Liver (tissue), 10 donors: ENCODE measurements at places on chromosomes 6 and 20.

DNA sequence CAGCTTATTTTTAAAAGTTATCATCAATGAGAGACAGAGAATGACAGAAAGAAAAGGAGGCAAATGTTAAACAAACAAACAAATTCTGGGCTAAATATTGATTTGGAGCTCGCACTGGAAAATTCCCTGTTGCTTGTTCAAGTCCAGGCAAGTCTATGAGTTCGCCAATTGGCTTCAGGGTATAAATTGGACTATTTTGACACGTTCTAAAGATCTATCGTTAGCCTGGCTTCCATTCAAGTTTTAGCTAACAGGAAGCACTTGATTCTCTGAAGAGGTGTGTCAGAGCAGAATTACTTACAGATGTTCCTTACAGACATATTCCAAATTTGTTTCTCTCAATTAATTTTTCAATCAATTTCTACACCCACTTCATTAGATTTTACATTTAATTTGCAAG, 15.8 kb upstream of the RFPL4B start:
- no peak for DNase-seq

DNA sequence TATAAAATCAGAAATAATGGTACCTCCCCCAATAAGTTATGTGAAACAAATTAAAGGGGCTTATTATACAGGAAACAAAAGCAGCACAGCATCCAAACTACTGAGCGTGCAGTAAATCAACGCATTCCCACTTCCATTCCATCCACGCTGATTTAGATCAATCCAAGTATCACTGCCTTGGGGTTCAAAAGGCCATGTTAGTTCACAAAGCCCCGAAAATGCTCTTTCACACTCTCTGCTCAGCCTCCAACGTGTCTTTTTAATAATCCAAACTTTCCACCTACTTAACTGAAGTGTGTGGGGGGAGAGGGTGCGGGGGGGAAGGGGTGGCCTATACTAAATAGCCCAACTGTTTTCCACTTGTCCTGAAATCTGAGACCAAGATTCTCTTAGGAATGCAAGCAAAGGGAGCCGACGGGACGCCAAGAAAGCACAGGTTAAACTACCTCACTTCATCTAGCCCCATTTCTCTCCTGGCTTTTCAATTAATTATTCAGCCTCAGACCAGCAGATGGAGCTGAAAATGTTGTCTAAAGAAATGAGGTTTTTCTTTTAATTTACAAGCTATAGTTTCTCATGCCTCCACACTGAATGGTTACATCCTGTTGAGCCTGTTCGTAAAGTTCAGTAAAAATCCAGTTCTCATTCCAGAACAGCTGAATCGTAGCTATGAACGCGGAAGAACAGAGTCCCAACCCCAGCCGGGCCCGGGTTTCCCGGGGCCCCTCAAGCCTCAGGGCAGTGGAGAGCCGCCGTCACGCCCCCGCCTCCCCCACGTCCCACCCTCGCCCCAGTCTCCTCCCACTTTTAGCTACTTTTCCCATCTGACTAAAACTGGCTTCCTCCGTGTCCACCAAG, 1.0 kb upstream of the NXT1 start:
- peak; percentile 78 for DNase-seq

- DNase-seq, result no peak
These were observed 63.8 kb downstream of the UBR2 start for GRCh38 chr6:42627674-42628073.

DNA sequence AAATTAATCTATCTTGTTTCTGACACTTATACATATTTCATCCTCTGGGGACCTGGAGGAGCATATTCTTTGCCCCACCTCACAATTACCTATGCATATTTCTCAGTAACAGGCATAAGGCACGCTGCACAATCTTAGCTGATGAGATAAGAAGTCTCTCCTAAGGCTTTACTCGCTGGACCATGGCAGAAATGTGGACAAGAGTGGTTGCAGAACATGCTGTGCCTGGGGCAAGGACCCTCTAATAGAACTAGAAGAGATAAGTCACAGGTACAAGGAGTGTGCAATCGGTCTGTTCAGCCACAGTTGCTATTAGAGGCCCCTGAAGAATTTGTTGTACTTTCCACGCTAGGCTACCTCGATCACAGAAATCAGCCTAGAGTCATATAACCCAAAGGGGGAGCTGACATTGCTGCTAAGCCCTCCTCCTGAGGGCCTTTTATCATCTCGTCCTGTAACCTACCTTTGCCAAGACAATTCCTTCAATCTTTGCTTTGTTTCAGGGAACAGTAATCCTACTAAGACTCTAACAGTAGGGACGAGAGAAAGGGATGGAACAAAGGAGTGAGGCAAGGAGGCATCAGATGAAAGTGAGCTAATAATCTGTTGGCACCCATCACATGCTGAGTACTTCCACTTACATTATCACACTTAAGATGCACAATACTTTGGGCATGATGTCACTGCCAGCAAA, 16.1 kb upstream of the DEFB129 start:
- no peak for DNase-seq

DNA sequence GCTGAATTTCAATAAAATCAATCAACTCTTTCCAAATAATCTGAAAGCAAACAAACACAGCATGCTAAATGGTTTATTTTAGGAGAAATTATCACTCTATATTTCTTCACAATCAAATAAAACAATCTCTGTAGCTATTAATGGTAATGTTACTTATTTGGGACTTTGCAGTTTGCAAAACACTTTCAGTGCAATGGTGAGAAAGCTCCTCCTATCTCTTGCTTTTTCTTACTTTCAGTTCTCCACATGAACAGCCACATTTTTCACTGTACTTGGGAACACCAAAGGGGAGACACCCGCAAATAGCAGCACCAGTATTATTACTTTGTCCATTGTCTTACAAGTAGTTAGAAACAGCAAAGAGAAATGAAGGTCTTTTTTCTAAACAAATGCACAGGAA, 92.4 kb downstream of the DST start:
- no peak for DNase-seq

- DNase-seq, result no peak
These were observed 9.9 kb upstream of the C6orf141 start for GRCh38 chr6:49540614-49541013.

DNA sequence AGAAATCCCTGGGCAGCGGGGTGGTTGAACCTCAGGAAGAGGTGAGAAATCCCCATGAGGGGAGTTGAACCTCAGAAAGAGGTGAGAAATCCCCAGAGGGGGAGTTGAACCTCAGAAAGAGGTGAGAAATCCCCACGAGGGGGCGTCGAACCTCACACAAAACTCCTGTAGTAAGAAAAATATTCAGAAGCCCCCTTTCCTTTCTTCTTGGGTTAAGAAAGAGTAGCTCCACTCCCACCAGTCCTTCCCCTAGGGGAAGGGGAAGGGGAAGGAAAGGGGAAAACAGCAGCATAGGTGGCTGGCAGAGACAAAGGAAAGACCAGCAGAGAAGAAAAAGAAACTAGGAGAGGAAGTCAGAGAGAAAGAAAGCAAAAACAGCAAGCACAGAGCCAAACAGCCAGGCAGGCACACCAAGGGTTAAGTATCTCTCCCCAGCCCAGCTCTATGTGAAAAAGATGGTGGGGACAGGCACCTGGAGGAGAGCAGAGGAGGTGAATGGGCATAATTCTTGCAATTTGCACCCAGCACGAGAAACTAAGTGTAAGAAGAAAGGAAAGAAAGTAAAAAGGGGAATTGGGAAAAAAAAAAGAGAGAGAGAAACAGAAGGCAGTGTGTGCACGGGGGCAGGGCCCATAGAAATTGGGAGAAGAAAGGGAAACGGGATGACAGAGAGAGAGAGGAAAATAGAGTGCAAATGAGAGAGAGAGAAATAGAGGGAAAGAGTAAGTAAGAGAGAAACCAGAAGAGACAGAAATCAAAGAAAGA, 88.2 kb downstream of the PLG start:
- no peak for DNase-seq

DNA sequence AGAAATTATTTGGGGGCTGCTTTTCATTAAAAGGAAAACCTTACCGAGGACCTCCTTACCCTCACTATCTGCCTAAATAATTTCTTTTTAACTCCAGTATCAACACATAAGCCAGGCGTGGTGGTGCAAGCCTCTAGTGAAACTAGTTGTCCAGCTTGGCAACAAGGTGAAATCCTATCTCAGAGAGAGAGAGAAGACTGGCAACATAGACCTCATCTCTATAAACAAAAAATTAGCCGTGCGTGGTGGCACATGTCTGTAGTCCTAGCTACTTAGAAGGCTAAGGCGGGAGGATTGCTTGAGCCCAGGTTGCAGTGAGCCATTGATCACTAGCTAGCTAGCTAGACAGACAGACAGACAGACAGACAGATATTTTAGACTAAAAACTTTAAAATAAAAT, 92.5 kb downstream of the ARMC2 start:
- no peak for DNase-seq

GRCh38 chr6:53532061-53532797, 12.7 kb downstream of the GCLC start:
- peak; percentile 61 for DNase-seq

DNA sequence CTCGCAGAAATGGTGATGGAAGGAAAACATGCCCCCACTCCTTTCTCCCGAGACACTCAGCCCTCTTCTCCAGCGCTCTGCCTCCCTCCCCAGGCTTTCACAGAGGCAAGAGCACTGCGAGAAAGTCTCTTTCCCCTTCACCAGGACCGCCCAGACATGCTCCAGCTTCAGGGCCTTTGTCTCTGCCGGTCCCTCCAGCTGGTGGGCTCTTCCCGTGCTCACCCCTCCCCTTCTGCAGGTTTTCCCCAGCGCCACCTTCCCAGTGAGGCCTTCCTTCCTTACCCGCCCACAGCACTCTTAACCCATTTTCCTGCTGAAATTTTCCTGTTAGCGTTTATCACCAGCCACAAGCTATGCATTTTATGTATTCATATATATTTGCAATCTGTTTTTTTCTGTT, 86.2 kb downstream of the TFAP2C start:
- no peak for DNase-seq

DNA sequence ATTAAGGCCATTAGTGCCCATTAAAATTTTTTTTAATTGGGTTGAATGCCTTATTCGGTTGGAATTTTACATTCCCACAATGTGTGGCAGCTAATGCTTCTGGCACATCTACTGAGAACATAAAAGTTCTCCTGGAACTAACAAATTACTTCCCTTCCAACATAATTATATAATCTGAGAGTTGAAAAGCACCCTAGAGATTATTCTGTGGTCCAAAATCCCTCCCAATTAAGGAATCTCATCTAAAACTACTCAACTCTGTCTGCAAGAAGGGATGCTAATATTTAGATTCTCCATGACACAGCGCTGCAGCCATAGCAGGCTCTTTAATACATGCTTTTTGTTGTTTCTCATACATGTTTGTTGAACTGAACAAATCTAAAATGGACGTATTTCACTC, 4.0 kb downstream of the NUDT3 start:
- no peak for DNase-seq

GRCh38 chr6:24760210-24760609, 14.5 kb upstream of the GMNN start:
- DNase-seq, result no peak

DNA sequence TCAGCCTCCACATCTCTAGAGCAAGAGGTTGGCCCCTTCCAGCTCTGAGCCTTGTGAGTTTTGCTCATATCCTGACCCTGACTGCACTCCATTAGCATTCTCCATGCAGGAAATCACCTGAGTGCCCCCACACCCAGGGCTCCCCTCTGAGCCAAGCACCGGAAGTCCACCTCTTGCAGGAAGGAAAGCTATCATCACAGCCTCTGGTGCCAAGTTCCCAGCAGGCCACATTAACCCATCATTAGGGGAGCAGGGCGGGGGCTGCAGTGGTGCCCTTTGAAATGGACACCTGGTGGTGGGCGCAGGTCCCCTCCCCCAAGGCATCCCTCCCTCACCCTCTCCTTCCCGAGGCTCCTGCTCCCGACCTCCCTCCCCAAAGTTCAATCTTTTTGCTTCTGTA, 16.1 kb downstream of the GRM4 start:
- no peak for DNase-seq

GRCh38 chr6:11426571-11426970, 111.0 kb upstream of the TMEM170B start:
- no peak for DNase-seq

DNA sequence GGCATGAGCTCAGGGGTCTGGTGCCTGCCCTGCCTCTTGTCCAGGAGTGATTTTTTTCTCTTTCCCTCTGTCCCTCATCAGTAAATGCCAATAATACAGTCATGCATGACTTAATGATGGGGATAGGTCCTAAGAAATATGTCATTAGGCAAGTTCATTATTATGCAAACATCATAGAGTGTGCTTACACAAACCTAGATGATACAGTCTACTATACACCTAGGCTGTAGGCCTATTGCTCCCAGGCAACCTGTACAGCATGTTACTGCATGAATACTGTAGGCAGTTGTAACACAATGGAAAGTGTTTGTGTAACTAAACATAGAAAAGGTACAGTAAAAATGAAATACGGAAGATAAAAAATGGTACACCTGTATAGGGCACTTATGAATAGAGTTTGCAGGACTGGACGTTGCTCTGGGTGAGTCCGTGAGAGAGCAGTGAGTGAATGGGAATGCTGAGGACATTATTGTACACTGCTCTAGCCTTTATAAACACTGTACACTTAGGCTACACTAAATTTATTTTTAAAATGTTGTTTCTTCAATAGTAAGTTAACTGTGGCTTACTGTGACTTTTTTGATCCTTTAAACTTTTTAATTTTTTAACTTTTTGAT, 22.1 kb downstream of the PBOV1 start:
- no peak for DNase-seq

DNA sequence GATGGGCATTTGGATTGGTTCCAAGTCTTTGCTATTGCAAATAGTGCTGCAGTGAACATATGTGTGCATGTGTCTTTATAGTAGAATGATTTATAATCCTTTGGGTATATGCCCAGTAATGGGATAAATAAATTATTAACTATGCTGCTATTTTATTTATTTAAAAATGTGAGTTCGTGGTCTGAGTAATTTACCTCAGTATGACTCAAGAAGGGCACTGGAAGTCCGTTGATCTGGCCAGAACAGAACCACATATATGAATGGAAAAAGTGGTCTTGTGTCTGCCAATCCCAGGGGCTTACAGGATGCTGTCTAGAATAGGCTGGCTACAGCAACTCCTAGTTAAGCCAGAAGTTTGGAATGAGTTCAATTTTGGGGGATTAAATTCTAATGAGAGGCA, 27.6 kb upstream of the HLA-C start:
- DNase-seq, result no peak

DNA sequence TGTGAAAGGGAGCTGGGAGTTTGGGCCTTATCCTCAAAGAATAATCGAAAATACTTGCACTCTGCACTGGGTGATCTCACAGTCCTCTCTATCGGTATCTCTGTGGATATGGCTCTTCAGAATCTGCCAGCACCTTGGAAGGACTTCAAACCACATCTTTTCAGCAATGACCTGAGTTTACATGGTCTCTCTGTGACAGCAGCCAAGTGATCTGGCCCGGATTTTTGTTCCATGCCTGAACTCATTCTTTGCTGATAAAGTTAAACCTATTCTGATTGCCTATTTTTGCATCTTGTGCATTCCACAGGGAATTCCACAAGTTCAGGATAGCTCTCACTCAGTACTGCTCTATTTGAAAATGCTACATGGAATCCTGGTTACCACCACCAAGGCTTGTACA, 98.9 kb downstream of the HDGFL1 start:
- DNase-seq, result no peak

GRCh38 chr20:37314617-37315016, 25.2 kb downstream of the MANBAL start:
- no peak for DNase-seq
